ENCODE measurements at places on chromosomes 6 and 20. TPM values are rescaled to one million over a fixed set of nuclear protein-coding genes. Genes with fewer than 3 reads are reported as not detected.
A peak's percentile ranks its signal among the peaks of the same experiment; 100 is the strongest.

DNA sequence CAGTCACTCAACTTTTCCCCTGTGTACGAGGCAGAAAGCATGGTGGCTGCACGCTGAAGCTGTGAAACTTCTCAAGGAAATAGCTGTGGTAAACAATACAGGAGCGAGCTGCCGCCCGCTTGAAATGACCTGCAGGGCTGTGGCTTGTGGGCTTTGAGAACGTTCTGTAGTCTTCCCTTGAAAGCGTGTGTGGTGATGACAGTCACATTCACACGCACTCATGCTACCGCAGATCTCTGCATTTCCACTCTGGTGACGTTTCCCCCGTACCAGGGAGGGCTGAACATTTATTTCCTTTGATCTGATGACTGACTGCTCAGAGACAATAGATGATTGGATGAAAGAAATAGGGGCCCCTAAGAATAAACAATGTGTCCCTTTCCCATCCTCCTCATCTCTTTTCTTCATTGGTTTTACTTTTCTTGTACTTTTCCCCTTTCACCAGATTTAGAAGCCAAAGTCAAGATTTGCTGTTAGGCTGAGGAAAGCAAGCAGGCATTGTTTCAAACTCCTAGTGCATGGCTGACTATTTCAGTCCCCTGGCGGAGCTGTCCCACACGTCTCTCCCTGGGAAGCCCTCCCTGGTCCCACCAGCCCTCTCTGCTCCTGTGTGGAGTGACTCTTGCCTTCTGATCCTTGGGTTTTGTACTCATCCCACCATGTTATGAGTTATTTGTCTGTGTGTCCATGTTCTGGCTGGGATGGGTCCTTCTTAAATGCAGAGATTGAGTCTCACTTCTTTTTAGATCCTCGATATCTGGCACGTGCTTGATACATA, 3.9 kb downstream of the SYTL3 start:
- no peak for DNase-seq

DNA sequence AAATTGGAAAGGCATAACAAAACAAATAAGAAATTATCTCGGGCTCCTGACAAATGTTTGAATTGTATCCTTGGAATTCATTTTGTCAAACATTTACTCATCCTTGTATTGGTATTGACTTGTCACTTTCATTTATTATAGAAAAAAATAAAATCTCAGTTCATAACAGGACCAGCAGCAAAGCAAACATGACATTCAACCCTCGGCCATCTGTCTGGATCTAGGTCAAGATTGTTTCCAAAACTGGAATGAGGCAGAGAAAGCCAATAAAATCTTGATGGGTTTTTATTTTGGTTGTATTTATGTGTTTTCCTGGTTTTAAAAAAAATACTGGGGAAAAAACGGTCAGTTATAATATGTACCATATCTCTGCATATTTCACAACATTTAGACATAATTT, 42.9 kb upstream of the FABP7 start:
- DNase-seq: peak; percentile 26

RUNX2 gene
- total RNA-seq: 8.2 TPM

BTN1A1 gene
- total RNA-seq: not detected

MMP24 gene
- total RNA-seq: 0.16 TPM

GRCh38 chr20:57460781-57461465, 64.0 kb downstream of the CTCFL start:
- no peak for DNase-seq

DNA sequence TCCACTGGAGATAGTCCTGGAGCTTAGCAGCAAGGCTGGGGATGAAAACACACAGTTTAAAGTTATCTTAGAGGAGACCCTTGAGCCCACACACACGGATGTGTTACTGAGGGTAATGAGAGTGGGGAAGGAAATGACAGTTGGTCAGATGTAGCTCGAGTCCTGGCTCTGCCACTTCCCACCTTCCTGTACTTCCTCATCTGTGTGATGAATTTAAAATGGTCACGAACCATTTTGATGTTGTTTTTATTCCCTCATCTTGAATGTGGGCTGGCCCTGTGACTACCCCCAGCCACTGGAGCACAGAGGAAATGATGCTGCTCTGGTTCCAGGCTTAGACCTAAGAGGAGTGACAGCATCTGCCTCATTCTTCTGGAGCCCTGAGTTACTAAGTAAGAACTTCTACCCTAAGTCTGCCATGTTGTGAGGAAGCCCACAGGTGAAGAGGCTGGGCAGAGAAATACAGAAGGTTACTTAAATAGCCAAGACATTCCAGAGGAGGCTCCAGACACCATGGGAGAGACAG, 141.2 kb downstream of the NRN1 start:
- DNase-seq: no peak

DNA sequence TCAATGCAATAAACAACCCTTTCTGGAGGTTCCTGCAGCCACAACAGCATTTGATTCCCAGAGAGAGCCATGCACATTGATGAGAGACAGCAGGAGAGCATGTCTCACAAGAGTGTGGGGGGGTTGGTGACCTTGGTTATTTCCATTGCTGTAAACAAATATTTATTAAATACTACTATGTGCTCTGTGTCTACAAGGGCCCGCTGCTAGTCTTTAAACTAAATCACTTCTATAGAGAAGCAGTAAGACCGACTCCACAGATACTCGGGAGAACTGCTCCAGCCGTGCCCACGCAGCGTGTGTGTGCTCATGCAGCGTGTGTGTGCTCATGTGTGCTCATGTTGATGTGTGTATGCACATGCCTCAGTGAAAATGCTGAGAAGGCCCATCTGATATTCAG, 82.7 kb upstream of the TRAF3IP2 start:
- no peak for DNase-seq

GRCh38 chr6:128246472-128247260, 273.7 kb downstream of the PTPRK start:
- no peak for DNase-seq

RBPJL gene
- not detected for total RNA-seq

Data from myocyte (in vitro differentiated cells).